ENCODE measurements at places on chromosomes 16 and 17.
A peak's percentile ranks its signal among the peaks of the same experiment; 100 is the strongest.

- DNase-seq = peak; percentile 59
These were observed 982 bp downstream of the SPAG9 start for GRCh38 chr17:51119415-51120356.

GRCh38 chr17:50055055-50055425 lies 870 bp upstream of the ITGA3 start:
- DNase-seq = no peak

DNA sequence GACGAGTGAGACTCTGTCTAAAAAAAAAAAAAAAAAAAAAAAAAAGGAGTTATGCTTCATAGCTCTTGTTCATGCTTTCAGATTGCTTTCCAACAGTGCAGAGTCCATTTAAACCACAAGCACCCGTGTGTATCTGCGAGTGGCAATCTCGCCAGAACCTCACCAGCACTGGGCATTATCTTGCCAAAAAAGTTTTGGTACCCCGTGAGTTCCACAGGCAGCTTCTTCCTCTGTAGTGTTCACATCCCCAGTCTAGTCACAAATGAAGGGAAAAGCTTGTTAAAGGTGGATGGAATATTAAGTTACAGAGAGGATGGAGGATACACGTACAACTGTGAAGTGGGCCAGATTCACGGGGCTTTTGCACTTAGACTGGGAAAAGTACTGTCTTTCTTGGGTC lies 33.5 kb downstream of the WSB1 start:
- no peak for DNase-seq

- DNase-seq = no peak
These were observed 14.9 kb upstream of the STAC2 start for GRCh38 chr17:39240631-39241030.

DNA sequence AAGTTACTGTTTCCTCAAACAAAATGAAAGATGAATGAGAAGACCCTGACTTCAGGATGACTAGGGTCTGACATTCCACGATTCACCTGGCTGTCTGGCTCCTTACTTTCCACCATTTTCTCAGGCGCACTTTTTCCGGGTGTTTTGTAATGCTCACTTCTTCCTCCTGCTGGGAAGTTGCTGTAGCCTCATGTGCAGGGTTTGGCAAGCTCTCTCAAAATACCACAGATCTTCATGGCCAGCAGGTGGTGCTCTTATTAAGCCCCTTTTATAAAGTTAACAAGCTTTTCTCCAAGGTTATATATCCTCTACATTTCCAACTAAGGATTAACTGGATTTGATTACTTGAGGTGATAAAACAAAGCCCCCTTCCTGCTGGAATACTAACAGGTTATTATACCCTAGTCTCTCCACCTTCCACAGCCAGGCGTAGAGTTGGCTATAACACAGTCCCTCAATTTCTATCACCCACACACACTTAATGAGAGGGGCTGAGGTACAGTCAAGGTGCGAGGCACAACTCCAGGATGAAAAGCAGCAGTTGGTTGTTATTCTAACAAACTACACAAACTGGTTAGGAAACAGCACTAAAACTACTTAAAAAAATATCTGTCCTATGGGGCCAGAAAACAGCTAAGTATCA lies 45.4 kb downstream of the STH start:
- DNase-seq = peak; percentile 84

- no peak for DNase-seq
These were observed 12.3 kb upstream of the TMEM170A start for GRCh38 chr16:75476817-75477216.

- DNase-seq = no peak
These were observed 9.9 kb downstream of the ENGASE start for GRCh38 chr17:79084291-79085153.

- no peak for DNase-seq
These were observed 285.4 kb downstream of the HS3ST4 start for GRCh38 chr16:25977121-25977520.

- DNase-seq = no peak
These were observed 724 bp downstream of the GAA start for GRCh38 chr17:80101946-80102663.

DNA sequence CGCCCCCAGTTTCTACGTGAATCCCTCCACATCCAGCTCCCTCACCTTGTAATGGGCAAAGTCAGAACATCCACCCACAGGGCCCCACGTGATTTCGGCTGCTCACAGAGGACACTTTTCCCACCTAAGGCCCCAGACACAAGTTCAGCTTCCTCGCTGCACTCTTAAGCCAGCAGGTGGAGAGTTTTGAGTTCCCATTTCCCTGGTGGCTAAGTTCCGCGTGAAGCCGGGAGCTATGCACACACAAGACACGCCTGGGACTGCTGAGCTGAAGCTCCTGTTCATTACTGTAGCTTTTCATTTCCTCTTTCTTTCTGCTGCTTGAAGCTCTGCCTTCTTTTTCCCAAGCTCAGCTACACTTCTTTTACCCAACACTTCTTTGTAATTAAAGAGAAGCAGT lies 273.8 kb downstream of the NPIPA8 start:
- no peak for DNase-seq

DNA sequence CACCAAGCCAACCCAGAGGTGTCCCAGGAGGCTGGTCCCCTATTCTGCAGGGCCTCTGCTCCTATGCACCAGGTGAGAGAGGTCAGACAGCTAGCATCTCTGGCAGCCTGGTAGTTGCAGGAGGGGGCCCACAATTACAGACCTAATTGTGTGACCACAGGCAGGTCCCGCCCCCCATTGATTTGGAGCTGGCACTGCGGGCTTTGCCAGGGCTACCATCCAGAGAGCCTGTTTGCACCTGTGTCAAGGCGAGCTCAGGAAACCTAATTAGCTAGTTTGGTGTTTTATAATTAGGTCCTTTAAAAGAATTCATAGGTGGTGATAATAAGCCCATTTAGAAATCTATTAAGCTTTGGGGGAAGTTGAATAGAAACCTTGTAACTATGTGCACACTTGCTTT lies 90.2 kb downstream of the MRM1 start:
- no peak for DNase-seq

- DNase-seq = peak; percentile 40
These were observed 63.4 kb downstream of the ADCY9 start for GRCh38 chr16:4052801-4053293.

DNA sequence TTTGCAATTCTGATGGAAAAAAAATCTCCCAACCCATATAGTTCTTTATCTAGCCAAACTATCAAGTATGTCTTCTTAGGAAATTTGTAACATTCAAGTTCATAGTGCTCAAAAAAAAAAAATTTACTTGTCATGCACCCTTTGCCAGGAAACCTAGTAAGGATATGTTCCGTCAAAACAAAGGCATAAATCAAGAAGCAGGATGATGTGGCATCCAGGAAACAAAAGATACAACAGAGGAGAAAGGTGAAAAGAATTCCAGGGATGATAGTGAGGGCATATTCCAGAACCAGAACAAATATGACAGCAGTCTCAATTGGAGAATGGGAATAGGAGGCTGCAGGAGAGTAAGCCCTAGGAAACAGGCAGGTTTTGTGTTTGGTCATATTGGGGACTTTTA lies 104.6 kb downstream of the SPAG9 start:
- DNase-seq = no peak

DNA sequence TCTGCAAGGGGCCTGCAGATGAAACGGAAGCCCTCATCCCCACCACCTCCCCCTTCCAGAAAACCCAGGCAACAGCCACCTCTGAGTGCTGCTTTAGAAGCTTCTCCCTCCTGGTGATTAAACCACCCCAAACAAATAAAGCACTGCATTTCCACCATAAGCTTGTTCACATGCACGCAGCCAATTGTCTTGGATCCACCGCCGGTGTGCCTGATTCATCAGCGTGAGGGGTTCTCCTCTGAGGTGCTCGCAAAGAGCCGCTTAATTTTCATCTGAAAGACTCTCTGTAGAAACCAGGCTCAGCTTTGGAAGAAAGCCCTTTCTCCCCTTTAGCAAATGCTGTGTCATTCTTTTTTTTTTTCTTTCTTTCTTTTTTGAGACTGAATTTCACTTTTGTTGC lies 155.2 kb upstream of the EEF2KMT start:
- DNase-seq = no peak

DNA sequence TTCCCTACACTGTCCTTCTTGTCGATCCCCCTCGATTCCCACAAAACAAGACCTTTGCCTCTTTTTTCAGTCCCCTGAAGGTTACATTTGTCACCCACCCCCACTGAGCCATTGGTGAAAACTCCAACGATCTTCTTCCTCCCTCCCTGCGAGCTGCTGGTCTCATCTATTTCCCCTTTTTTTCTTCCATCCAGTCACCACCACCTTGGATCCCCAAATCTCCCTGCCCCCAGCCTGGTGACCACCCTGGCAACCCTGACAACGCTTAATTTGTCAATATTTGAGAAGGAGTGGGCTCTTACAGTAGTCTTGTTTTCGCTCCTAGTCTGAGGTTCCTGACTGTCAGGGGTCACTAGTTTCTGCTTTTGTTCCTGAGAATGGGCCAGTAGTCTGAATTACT lies 62.9 kb downstream of the SMPD3 start:
- no peak for DNase-seq

Measured in SJSA1 (cell line).